ENCODE measurements at places on chromosomes 12 and 14.

- DNase-seq = no peak
Observed at GRCh38 chr12:5191803-5192538, 148.3 kb downstream of the KCNA5 start.

DNA sequence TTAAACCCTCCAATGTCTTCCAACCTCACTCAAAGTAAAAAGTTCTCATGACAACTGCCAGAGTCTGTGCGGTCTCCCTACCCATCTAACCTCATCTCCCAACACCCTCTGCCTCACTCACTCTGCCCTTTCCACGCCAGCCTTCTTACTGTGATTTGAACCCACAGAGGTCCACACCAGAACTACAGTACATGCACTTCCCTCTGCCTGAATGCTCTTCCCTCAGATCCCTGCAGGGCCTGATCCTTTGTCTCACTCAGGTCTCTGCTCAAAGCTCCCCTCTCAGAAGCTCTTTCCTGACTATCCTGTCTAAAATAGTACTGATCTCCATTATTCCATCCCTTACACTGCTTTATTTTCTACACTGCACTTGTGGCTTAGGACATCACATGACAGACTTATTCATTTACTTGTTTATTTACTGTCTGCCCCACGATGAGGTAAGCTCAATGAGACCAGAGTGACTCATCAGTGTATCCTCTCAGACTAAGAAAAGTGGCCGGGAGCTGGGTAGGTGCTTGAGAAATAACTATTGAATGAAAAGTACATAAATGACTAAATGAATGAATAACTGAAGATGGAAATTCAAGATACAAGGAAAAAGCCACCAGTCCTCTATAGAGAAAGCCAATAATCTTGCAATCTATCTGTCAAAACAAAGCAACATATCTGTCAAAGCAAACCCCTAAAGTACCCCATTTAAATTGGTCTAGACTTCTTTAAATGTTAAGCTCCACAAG is 17.1 kb downstream of the POMT2 start:
- peak; percentile 41 for DNase-seq

GRCh38 chr14:68687746-68688145 is 105.1 kb downstream of the ZFP36L1 start:
- peak; percentile 4 for DNase-seq

GRCh38 chr14:30876692-30877091 is 2.3 kb downstream of the COCH start:
- no peak for DNase-seq

DNA sequence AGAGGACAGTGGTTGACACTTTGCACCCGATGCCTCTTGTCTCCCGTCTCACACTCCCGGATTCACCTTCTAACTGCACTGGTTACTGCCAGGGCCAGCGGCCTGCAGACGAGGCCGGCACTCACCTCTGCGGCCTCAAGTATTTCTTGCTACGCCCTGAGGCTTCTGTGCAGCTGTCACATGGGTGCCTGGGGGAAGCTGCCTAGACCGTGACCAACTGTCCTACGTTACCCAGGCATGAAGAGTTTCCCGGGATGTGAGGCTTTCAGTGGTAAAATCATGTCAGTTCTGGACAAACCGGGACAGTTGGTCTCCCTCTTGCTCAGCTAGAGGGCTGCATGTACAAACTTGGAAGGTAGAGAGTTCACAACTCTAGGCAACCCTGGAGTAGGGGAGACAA is 274.5 kb downstream of the GLT1D1 start:
- DNase-seq = no peak

GRCh38 chr14:28754209-28754985 is 12.2 kb upstream of the FOXG1 start:
- no peak for DNase-seq

- no peak for DNase-seq
Observed at GRCh38 chr14:72680853-72681640, 212.9 kb downstream of the DPF3 start.

DNA sequence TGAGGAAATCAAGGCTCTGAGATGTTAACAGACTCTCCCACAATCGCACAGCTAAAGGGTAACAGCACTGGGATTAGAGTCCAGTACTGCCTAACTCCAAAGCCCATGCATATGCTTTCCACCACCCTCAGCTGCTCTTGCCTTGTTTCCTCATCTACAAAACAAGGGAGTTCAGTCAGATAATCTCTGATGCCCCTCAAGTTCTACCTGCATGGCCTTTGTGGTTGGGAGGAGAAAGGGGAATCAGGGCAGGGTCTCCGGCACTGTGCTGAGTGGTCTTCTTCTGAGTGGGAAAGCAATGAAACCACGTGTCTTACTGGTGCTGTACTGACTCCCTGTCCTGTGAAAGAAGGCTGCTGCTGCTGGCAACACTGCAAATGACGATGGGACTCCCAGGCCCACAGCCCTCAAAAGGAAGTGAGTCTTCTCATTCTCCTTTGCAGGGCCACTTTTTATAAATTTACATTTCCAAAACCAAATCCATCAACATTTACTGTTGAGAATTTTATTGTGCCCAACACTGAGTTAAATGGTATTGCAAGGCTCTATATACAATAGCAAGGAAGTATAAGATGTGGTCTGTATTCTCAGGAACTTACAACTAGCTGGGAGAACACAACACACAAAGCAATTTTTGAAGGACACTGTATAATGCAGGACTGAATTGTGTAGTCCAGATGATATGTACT is 19.7 kb upstream of the DUSP16 start:
- DNase-seq = no peak

DNA sequence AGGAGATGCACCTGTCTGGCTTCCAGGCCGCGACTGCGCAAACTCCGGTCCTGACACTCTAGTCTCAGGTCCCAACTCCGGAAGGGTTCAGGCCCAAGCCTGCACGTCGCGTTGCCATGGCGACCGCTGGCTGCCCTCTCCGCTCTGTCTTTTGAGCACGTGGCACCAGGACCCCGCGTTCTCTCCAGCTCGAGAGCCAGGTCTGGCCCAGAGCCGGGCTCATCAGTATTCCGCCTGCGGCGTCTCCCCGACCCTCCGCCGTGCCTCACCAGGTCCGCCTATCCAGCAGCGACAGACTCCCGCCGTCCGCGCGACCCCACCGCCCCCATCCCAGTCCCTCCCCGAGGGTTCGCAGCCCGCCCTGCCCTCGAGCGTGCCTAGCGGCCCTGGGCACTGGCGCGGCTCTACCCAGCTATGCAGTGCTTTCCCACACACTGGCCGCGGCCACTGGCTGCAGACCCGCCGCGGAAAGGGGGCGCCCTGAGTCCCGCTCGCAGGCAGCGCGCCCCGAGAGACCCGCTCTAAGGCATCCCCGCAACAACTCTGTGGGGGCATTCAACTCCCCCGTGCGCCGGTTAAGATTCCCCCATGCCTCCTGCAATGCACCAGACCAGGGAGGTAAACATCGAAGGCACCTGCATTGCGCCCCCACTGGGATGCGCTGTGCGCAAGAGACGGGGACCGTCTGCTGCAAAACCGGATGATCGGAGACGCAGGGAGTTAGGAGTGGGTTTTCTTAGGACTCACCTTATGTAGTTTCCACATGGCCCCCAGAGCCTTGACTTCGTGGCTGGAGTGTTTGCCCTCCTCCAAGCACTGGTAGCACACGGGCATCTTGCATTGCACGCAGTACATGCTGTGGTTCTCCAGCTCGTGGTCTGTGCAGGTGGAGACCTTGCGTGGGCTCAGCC is 1.3 kb downstream of the TRIM9 start:
- DNase-seq = no peak

- DNase-seq = no peak
Observed at GRCh38 chr12:91249054-91249453, 66.4 kb upstream of the DCN start.

DNA sequence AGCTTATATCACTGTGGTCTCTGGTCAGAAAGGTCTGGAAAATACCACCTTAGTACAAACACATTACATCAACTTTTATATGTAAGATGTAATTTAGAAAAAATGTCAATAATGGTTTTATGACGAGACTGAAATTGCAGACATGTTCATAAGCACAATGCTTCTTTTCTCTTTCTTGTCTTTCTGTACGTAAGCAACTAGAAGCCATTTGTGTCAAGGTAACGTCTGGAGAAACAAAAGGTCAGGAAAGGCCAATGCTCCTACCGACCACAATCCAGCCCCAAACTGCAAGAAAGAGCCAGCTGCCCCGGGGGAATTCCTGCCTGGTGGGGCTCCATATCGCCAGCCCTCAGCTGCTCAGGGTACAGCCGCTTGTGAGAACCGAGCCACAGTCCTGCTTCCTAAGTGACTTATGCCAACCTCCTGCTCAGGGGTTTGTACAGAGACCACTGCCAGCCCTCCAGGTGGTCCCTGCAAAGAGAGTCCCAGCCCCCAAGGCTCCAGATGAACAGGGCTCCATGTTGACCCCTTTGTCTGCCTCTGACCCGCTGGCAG is 6.3 kb downstream of the ZNF839 start:
- DNase-seq = no peak

GRCh38 chr14:75579882-75580281 is 1.5 kb downstream of the FLVCR2 start:
- DNase-seq = no peak

- no peak for DNase-seq
Observed at GRCh38 chr12:51722431-51722830, 126.1 kb downstream of the FIGNL2 start.

DNA sequence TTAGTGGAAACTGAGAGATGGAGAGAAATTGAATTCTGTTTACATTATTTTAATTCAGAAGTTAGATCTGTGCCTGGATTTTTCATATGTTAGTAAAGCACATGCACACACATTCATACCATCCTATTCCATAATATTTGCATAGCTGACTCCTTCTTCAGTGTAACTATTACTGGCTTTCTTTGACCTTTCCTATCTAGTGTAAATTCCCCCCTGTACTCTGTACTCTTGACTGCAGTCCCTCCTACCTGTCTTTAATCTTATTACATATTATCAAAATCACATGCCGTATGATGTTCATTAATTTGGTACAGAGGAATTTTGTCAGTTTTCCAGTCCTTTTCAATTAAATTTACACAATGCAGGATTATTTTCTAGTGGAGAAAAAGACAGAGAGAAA is 417.0 kb upstream of the SOX5 start:
- DNase-seq = no peak

DNA sequence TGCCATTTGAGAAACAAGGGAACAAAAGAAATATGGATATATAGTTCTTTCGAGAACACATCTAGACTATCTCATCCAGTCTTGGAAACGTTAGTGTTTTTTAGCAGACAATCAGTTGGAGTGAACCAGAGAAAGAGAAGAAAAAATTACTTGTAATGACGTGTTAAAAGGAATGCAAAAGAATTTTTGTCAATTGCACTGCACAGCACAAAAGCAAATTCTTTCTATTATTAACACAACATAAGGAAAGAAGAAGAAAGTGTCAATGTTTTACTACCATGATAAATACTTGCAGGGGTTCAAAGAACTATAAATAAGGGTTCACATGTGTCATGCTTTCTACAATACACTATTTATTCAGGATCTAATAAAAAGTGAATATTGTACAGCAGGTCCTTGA is 27.5 kb upstream of the GSG1 start:
- no peak for DNase-seq

GRCh38 chr12:104567832-104568486 is 111.2 kb downstream of the CHST11 start:
- no peak for DNase-seq

GRCh38 chr12:117049295-117049694 is 49.9 kb downstream of the TESC start:
- DNase-seq = no peak

- no peak for DNase-seq
Observed at GRCh38 chr12:113116875-113117274, 18.7 kb downstream of the RASAL1 start.

GRCh38 chr12:22480016-22480415 is 64.3 kb downstream of the C2CD5 start:
- no peak for DNase-seq

GRCh38 chr12:3381059-3382047 is 109.7 kb upstream of the PRMT8 start:
- no peak for DNase-seq

DNA sequence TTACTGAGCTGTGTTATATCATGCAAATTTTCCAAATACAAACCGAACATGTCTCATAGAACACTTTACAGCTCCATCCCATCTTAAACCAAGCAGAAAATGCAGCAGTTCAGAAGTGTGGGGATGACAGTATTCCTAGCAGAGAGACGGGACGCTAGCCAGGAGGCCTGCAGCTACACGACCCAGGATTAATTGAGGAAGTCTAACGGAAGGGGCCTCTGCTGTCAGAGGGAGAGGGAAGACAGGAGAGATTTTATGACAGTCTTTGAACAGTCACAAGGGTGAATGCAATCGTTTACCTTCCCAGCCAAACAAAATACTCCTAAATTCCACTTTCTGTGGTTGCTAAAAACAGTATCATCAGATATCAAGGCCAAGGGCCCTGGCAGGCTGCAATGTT is 261.9 kb downstream of the TMEM132D start:
- no peak for DNase-seq

GRCh38 chr12:95481072-95481471 is 7.1 kb downstream of the METAP2 start:
- no peak for DNase-seq

- no peak for DNase-seq
Observed at GRCh38 chr14:76083796-76084765, 67.6 kb upstream of the GPATCH2L start.

DNA sequence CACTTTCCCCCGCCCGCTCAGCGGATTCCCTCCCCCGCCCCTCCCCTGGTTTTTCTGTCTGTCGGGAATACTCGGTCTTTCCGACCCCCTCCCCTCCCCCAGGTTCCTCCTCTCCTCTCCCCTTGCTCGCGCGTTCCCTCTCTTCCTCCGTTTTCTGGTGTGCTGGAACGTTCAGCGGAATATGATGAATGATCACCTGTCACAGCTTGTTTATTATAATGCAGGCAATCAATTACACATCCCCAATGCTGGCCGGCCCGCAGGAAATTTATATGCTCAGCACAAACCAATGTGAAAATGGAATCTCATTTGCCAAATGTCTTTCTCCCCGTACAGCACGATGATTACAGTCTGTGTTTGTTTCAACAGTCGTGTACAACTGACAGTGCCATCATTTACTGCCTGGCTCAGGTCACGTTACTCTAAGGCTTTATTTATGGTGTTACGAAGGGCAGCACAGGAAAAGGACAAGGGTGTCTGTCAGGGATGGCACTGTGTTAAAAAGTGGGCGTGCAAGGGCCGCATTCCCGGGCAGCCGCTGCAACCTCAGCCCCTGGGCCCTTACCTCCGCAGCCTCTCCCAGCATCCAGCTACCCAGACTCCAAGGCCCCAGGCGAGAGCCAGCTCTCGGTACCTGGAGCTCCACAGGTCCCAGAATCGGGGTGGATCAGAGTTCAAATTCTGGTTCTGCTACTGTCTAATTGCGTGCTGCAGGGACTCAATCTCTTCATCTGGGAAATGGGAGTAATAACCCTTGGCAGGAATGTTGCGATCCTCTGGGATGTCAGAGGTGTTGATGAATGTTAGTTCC is 24.7 kb upstream of the MAP1LC3B2 start:
- no peak for DNase-seq

DNA sequence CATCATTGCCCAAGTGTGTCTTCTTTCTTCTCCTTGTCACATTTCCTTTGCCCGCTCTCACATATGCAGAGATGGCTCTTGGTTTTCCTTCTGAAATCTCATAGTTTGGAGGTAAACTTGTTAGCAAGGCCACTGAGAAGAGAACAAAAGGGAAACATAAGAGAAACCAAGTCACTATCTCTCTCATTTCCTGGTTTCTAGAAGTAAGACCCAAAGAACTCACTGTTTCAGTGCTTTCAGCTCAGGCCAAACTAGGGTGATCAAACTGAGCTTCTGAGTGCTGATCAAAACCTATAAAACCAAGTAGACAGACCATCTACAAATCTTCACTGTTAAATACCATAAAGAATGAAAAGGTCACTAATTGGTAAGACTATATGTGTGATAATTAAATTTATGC is 275.4 kb upstream of the BTG1 start:
- DNase-seq = no peak

Measured in tibial artery (tissue), 4 donors.